ENCODE measurements at places on chromosomes 7 and 10.
A peak's percentile ranks its signal among the peaks of the same experiment; 100 is the strongest.

GRCh38 chr10:11576092-11576809 is 35.2 kb downstream of the USP6NL start:
- no peak for DNase-seq

- no peak for DNase-seq
Observed at GRCh38 chr7:159136846-159137245, 7.8 kb downstream of the VIPR2 start.

DNA sequence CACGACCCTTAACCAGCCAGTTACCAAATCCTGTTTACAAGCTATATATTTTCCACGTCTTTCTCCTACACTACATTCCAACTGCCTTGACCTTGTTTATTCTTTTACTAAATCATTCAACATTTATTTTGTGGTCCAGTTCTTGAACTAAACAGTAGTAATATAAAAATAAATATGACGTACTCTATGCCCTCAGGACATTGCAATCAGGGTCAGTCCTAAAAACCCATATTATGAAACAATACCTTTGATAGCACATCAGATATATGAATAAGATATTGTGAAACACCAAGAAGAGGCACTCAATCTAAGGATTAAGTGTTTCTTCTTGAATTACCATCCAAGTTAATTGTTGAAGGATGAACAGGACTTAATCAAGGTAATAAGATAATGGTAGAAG is 52.5 kb upstream of the WNT16 start:
- no peak for DNase-seq

- DNase-seq: no peak
Observed at GRCh38 chr7:18894155-18894554, 223.3 kb downstream of the TWIST1 start.

- no peak for DNase-seq
Observed at GRCh38 chr10:69232736-69233480, 12.8 kb downstream of the HKDC1 start.

- DNase-seq: no peak
Observed at GRCh38 chr10:128125416-128125943, 743 bp downstream of the MKI67 start.

DNA sequence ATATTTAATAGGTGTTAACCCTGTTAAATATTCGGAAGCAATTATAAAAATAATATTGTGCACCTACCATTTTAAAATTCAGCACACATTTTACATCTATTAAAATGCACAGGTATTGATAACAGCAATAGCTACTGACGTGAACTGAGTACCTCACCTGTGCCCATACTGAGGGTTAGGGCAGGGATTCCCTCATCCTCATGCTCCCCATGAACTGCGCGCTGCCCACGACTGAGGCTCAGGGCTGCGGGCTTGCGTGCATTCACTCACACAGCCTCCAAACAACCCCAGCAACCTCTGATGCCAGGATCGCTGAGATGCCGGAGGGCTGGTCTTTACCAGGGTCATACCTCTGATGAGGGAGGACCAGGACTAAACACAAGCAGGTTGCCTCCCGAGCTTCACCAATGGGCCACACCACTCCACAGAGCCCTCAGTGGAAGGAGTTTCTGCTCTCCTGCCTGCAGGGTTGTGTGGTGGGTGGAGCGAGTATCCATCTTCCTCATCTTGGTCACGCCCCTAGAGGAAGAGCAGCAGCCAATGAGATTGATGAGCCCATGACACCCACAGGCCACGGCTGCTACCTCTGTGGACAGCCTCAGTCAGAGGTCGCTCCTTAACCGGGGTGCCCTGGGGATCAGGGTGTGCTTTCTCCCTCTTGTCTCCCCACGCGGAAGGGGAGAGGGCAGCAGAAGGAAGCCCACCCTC is 478.3 kb downstream of the TNS3 start:
- DNase-seq: no peak

GRCh38 chr10:11655836-11656235 is 44.4 kb upstream of the USP6NL start:
- no peak for DNase-seq

- DNase-seq: no peak
Observed at GRCh38 chr7:111242141-111242755, 151.3 kb downstream of the LRRN3 start.

DNA sequence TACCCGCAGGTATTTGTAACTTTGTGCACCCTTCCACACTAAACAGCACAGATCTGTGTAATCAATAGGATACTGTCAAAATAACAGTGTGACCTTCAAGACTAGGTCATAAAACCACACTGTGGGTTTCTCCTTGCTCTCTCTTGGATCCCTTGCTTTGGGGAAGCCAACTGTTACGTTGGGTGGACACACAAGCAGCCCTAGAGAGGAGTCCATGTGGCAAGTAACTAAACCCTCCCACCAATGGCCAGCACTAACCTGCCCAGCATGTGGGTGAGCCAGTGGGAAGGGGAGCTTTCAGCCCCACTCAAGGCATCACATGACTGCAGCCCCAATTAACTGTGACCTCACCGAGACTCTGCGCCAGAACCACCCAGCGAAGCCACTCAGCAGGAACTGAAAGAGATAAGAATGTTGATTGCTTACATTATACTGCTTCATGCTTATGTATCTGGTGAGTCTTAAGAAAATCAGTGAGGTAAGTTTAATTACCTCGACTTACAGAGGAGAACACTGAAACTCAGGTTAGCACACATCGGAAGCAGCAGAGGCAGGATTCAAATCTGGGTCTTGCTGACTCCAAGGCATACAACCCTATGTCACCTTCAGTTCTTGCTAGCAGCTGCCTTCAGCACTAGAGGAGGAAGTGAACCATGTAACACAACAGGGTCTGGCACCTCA is 9.4 kb upstream of the ZC3HAV1 start:
- peak; percentile 69 for DNase-seq

GRCh38 chr7:51027106-51027934 is 244.6 kb upstream of the GRB10 start:
- DNase-seq: no peak

DNA sequence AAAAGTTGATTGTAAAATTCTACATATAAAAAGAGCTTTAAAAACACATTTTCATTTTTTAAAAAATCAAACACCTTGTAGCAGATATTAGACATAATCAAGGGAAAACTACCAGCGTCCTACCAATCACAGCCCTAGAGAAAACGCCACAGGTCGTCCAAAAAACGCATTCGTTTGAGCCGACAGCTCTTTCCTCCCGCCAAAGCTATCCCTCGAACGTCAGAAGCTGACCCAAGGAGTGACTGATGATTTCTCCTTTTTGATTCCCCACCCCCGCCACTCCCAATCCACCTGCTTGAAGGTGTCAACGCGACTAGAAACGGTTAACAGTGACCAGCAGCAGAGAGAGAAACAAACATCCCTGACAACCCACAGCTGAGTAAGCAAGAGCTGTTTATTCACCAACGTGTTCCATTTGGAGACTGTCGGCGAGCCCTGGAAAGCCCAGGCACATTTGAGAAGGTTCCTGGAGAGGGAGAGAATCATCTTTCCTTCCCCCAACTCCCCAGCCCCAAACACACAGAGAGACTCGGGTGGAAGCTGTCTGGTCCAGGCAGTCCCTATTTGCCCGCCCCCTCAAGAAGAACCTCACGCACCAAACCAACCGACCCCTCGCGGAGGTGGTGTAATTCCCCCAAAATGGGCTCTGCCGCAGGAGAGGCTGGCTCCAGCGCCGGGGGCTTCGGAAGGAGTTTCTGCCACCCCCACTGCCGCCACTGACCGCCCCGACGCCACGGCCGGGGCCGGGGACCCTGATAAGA is 622 bp downstream of the CPEB3 start:
- peak; percentile 52 for DNase-seq

DNA sequence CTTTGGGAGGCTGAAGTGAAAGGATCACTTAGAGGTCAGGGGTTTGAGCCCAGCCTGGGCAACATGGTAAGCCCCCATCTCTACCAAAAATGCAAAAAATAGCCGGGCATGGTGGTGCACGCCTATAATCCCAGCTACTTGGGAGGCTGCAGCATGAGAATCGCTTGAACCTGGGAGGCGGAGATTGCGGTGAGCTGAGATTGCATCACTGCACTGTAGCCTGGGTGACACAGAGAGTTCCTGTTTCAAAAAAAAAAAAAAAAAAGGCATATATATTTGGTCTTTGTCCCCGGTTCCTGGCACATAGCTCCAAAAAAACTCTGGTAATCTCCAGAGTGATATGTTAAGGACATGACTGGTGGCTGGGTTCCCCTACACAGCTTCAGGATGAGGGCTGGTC is 147.3 kb downstream of the SEC23IP start:
- no peak for DNase-seq

DNA sequence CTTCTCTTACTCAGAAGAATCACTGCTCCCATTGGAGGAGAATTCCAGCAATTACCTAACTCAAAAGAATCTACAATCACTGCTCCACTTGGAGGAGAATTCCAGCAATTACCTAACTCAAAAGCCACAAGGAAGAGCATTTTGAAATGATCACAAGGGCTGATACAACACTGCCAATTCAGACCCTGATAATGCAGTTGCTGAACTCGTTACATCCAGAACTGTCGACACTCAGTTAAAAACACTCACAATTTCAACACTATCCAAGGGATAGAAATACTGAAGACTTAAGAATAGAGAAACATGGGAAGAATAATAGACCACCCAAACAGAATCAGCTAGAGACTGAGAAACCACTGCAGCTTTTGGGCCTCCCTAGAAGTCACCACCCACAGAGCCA is 27.8 kb downstream of the AFAP1L2 start:
- no peak for DNase-seq

DNA sequence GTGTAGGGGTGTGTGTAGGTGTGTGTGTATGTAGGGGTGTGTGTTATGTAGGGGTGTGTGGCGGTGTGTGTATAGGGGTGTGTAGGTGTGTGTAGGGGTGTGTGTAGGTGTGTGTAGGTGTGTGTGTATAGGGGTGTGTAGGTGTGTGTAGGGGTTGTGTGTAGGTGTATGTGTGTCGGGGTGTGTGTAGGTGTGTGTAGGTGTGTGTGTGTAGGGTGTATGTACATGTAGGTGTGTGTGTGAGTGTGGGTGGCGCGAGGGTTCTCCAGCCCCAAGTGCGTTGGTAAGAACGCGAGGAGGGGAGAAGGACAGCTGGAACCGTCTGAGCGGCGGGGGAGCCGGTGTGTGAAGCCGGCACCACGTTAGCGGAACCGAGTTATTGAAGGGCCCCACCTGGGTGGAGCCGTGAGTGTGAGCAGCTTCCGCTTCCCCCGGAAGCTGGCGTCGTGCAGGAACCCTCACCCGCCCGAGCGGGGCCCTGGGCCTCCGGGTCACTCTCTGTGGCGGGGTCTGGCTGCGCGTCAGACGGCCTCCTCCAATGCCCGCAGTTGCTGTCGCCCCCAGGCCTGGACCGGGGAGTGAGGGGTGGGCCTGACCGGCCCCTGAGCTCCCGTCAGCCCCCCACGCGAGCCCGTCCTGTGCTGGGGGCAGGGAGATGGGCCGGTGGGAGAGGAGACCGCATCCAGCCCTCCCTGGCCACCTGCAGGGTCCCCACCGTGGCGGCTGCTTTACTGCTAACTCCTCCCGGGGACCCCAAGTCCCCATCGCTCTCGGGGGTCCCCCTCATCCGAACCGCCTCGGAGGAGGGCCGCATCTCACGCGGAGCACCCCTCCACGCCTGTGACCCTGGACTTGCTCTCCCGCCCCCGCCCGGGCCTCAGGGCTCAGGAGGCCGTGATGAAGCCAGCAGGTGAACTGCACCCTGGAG is 49.6 kb upstream of the PSMG3 start:
- DNase-seq: no peak

DNA sequence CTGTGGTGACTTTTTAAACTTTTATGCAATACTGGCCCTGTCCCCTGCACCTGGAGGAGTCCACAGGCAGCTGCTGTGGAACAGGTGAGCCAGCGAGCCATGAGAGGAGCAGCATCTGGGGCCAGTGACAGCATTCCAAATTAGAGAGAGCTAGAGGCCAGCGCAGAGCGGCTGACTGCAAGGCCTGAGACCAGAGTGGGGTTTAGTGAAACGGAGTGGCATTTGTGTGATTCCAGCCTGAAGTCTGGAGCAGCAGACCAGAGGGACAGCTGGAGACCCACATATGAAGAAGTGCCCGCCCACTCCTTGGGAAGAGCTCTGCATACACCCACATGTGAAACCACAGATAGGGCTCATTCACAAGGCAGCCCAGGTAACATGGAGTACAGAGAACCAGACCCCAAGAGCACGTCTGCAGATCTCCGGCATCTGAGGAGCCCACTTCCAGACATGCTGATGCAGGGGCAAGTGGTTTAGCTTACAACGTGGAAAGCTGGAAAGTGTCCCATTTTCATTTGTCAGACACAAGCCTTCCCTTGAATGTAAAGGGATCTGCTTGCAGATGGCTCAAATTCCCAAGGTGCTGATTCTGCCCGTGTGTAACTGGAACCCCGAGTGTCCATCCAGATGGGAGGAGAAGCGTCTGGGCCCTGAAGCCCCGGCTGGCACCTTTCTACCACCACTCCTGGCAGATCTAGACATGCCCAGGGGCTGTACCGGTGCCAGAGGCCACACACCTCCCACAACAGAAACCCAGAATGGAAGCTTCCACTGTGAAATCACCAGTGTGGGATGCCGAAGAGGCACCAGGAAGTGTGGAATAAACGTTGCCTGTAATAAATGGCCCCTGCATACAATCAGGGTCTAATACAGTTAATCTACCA is 256.0 kb upstream of the TCERG1L start:
- no peak for DNase-seq

DNA sequence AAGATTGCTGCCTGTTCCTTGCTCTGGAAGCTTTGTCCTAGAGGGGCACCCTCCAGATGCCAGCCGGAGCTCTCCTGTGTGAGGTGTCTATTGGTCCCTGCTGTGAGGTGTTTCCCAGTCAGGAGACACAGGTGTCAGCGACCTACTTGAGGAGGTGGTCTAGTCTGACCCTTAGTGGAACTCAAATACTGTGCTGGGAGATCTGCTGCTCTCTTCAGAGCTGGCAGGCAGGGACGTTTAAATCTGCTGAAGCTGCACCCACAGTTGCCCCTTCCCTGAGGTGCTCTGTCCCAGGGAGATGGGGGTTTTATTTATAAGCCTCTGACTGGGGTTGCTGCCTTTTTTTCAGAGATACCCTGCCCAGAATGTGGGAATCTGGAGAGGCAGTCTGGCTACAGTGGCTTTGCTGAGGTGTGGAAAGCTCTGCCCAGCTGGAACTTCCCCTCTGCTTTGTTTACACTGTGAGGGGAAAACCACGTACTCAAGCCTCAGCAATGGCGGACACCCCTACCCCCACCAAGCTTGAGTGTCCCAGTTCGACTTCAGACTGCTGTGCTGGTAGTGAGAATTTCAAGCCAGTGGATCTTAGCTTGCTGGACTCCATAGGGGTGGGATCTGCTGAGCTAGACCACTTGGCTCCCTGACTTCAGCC is 119.2 kb downstream of the PPP1R9A start:
- no peak for DNase-seq

GRCh38 chr7:120583899-120584586 is 273.9 kb downstream of the TSPAN12 start:
- DNase-seq: no peak

DNA sequence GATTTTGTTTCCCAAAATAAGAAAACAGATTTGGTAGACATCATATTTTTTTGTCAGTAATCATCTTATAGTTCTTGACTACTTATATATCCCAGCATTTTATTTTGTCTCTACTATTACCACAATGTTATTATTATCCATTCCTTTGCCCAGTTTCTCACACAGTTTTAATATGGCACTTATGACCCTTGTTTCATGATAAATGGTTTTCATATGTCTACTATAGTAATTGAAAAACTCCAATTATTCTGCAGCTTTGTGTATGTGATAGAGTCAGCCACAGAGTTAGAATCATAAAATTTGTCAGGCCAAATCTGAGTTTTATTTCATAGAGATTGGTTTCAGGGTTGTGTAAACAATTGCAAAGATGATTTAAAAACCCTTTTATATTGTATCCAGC is 203.9 kb downstream of the MALRD1 start:
- no peak for DNase-seq

Measured in GM20000 (cell line).